CD4-positive, alpha-beta T cell treated with Interleukin-10 for 1 hour (primary cell): ENCODE measurements at places on chromosomes 7 and 10.

DNA sequence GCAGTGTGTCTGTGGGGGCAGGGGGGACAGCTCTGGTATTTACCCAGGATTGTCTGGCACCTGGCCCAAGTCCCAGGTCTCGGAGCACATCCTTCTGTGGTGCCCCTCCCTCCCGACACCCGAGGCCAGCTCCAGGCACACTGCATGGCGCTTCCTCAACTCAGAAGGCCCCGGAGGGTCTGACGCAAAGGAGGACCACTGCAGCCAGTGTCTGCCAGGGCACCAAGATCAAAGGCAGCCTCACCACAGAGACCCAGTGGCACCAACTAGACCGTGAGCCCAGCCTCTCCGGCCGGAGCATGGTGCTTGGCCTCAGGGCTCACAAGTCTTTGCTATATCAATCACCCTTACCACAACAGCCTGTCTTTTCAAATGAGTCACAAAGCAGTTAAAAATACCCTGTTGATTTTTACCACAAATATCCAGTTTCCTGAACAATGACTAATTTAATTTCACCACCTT is 99.3 kb upstream of the DDC start:
- no peak for DNase-seq

DNA sequence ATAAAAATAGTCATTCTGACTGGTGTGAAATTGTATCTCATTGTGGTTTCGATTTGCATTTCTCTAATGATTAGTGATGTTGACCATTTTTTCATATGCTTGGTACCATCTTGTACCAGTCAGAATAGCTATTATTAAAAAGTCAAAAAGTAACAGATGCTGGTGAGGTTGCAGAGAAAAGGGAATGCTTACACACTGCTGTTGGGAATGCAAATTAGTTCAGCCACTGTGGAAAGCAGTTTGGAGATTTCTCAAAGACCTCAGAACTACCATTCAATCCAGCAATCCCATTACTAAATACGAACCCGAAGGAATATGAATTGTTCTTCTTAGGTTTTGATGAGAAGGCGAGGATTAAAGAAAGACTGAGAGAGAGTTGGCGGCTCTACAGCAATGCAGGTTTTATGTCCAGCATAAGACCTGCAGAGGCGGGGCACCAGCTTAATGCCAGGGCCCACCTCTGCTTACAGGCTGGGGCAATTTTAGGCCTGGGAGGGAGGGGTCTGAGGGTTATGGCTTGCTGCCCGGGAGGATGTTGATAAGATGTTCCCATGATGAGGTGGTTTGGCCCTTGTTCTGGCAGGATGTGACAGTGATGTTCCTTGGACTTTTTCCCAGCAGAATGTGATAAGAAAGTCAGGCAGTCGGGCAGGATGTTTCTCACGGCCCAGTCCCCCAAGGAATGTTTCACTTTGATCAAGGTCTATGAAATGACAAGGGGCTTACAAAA is 74.4 kb downstream of the MEST start:
- no peak for DNase-seq

GRCh38 chr10:26093229-26093628 is 123.3 kb upstream of the GAD2 start:
- no peak for DNase-seq

DNA sequence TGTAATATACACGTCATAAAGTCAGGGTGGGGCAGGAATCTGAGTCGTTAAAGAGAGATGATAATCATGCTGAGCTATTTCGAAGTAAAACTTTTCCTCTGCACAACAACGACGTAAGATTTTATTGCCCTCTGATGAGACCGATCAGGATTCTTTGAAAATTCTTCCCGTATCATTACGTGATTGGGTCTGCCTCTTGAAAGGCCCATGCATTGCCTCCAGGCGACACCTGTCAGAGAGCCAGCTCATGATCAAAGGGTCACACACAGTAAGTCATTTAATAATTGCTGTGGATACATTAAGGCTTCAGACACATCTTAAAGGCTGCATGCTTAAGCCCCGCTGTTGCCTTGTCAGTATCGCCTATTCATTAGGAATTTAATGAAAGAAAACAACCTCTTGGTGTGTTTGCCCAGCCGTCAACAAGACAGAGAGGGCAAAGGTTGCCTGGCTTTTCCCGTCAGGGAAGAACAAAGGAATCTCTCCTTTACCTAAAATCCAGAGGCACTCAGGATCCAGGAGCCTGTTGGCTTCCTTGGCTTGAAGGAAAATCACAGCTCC is 189.0 kb upstream of the SH2B2 start:
- DNase-seq: no peak

DNA sequence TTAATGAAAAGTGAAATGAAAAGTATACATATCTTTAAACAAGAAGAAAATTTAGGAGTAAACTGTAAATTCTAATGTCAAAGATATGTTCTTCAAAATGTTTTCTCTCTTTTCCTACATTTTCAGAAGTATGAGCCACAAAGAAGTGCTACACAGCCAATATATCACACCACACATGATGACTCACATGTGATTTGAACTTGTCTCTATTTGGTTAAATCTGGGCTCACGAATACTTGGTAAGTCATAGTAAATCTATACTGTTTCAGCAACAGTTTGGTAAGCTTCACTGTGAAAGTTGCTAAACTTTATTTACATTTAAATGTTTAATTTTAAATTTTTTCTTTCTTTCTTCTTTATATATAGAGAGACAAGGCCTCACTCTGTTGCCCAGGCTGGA is 380.6 kb upstream of the IGFBP3 start:
- DNase-seq: no peak

DNA sequence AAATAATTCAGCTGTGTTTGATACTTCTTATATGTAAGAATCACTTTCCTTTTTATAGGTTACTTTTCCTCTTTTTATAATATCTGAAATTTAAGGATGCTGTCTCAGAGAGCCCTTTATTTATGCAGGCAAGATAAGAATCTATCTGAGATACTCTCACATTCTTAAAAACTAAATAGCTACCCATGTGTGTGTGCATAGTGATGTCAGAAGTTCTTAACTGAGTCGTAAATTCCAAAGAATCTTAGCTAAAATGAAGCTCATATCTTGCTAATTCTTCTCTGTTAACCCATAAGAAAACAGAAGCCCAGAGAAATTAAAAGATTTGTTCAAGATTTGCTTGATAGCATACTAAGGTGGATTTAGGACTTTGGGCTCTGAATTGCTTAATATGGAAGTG is 118.5 kb downstream of the PCDH15 start:
- no peak for DNase-seq

GRCh38 chr7:148495605-148496004 is 95.0 kb upstream of the C7orf33 start:
- no peak for DNase-seq

- DNase-seq: no peak
These were observed 545.0 kb downstream of the NRG3 start for GRCh38 chr10:82420001-82420400.

- DNase-seq: peak; percentile 83
These were observed 53.8 kb downstream of the WDR37 start for GRCh38 chr10:1109795-1110673.

DNA sequence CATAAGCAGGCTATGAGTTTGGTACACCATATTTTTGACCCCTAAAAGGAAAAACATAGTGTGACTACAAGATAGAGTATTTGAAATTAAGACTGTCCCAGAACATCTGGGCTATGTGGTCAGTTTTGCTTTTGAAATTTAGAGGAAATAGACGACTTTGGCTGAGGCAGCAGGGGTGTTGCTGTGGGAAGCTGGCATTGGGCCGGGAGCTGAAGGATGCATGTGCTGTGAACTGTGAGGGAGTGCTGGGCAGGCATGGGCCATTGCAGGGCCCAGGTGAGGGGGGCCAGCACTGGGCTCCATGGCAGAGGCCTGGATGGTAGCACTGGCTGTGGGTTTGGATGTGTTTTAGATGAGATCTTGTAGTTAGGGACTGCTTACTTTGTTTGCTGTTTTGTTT is 168.3 kb downstream of the BMPER start:
- no peak for DNase-seq

GRCh38 chr7:41573443-41573842 is 129.4 kb downstream of the INHBA start:
- DNase-seq: no peak

DNA sequence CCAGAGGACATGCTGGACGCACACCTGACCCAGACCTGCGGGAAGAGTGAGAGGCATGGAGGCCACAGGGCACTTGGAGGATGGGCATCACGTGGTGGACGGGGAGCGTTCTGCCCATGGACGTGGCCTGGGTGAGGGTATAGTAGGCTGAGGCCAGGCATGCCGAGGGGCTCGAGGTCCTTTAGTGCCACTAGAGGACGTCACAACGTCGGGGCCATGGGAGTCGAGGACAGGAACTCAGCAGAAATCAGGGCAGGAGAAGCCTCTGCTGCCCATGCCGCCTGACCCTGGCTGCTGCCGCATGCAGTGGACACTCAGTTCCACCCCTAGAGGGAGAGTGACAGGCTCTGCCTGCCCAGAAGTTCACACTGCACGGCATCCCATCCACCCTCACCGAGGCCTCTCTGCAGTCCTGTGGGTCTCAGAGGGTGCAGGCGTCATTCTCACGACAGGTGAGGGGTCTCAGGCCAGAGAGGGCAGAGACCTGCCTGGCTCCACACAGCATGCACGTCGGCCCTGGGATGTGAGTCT is 198.7 kb downstream of the ADARB2 start:
- DNase-seq: no peak

GRCh38 chr10:112235141-112235540 is 48.1 kb upstream of the TECTB start:
- DNase-seq: no peak

GRCh38 chr7:18508443-18509427 is 13.2 kb downstream of the HDAC9 start:
- peak; percentile 11 for DNase-seq

DNA sequence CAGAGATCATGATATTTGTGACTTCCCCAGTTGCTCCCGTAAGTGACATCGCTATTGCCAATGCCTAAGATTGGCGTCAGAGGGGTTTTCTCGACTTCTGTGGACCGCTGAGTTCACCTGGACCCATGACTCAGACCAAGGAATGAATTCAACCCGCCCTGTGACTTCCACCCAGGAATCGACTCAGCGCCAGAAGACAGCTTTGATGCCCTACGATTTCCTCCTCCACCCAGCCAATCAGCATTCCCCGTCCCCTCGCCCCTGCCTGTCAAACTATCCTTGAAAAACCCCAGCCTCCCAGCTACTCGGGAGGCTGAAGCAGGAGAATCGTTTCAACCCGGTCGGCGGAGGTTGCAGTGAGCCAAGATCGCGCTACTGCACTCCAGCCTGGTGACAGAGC is 58.3 kb downstream of the MICALL2 start:
- DNase-seq: no peak

DNA sequence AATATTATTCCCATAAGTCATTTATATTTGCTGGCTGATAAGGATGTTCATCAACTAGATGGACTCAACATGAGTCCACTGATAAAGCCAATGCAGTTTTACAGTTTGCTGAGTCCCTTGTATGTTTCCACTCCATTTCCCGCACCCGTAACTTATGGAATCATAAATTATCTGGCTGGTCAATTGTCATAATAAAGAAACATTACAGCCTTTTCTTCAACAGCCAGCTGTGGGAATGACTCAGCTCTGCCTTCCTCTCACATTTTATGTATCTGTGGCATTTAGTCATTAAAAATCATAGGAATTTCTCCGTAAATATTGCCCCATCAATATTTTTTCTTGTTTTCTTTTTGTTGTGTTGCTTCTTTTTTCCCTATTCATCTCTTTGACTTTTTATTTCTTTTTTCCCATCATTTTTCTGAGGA is 22.3 kb upstream of the TMEM26 start:
- no peak for DNase-seq

- DNase-seq: no peak
These were observed 177.4 kb downstream of the ADK start for GRCh38 chr10:74328388-74328787.

GRCh38 chr7:74092964-74093471 is 9.4 kb downstream of the LIMK1 start:
- DNase-seq: peak; percentile 1
